ENCODE measurements at places on chromosomes 13 and 19.

GRCh38 chr19:17041976-17042375 lies 15.4 kb upstream of the CPAMD8 start:
- no peak for DNase-seq

- no peak for DNase-seq
Measured at GRCh38 chr19:4970558-4971423, 1.9 kb downstream of the KDM4B start.

DNA sequence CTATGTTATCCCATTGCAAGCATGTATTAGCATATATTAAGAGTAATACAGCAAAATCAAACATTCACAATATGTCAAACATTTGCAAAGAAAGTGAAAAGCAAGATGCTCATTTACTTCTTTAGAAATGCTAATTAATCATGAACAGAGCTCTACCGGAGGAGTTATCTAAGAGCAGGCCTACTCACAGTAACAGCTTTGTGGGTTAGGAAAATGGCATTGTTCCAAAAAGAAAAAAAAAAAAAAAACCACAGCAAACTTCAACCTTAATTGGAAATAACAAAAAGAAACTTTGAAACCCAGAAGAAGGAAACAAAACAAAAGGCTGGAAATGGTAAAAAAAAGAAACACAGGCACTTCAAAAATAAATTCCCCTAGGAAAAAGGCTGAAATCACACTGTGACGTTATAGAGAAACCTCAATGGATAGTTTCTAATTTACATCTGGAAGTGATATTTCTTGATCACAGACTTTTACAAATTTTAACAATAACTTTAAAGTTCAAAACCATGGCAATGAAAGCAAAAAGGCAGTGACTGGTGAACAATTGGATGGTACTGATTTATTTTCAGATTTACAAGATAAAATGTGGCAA lies 1236.8 kb upstream of the SPRY2 start:
- DNase-seq = no peak

DNA sequence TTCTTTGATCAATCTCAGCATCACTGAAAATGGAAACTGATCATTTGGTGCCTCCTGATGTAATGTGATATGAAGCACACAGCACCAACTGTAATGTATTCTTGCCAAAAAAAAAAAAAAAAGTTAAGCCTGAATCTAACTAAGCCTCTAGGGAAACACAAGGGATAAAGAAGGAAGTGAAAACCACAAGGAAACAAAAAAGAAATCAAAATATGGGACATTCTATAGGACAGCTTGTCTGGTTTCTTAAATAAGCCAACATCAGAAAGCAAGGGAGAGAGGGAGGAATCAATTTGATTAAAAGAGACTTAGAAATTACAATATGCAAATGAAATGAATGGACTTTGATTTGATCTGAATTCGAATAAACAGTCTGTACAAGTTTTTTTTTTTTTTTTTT lies 20.6 kb upstream of the METTL21C start:
- no peak for DNase-seq

DNA sequence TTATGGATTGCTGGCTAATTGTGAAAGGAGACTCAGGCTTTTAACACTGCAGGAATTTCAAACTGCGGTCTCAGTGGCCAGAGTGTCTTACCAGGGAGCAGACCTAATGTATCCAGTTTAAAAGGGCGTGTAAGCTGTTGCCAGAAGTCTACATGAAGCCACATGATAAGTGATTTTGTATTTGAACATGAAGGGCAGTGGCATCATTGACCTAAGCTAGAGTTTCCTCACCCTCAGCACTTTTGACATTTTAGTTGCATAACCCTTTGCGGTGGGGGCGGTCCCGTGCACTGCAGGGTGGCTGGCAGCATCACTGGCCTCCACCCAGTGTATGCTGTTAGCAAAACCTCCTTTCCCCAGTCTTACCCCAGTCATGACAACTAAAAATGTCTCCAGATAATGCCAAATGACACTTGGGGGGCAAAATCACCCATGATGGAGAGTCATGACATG lies 23.7 kb upstream of the GPR18 start:
- peak; percentile 70 for DNase-seq

DNA sequence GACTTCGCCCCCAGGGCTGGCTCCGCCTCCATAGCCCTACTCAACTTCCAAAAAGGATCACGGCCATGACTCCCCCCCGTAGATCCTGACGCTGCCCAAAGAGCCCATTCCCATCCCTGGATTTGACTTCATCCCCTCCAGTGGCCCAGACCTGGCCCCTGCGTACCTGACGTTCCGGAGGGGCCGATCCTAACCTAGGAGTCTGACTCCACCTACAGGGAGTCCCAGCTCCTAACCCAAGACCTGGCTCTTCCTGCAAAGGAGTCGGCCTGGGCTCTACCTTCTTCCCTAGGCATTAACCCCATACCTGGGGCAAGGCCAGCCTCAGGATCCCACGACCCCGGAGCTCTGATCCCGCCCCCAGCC lies 10.8 kb downstream of the STAP2 start:
- no peak for DNase-seq

- no peak for DNase-seq
Measured at GRCh38 chr13:106033659-106034058, 501.8 kb downstream of the EFNB2 start.

- no peak for DNase-seq
Measured at GRCh38 chr13:109144693-109145437, 515.5 kb downstream of the MYO16 start.

- DNase-seq = no peak
Measured at GRCh38 chr19:32877323-32877912, 7.9 kb upstream of the SLC7A9 start.

- peak; percentile 52 for DNase-seq
Measured at GRCh38 chr19:29831041-29831548, 19.3 kb downstream of the CCNE1 start.

DNA sequence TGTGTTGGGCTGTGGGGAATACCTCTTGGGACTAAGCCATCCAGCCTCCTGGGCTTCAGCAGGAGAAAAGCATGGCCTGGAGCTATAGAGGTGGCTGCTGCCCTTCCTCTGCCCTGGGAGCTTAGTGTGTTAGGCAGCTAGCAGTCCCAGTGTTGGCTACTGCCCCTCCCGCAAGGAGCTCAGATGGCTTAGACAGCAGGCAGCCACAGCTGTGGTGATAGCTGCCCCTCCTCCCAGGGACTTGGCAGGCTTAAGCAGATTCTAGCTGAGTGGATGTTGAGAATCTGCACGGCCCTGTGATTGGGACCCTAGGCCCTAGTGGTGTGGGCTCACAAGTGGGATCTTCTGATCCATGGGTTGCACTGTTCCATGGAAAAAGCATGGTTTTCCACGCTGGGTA lies 264.5 kb downstream of the TDRD3 start:
- no peak for DNase-seq

DNA sequence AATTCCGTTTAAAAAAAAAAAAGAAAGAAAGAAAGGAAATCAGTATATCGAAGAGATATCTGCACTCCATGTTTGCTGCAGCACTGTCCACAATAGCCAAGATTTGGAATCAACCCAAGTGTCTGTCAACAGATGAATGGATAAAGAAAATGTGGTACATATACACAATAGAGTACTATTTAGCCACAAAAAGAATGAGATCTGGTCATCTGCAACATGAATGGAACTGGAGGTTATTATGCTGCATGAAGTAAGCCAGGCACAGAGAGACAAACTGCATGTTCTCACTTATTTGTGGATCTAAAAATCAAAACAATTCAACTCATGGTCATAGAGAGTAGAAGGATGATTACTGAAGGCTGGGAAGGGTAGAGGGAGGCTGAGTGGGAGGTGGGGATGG lies 16.3 kb downstream of the ZNF565 start:
- DNase-seq = no peak

DNA sequence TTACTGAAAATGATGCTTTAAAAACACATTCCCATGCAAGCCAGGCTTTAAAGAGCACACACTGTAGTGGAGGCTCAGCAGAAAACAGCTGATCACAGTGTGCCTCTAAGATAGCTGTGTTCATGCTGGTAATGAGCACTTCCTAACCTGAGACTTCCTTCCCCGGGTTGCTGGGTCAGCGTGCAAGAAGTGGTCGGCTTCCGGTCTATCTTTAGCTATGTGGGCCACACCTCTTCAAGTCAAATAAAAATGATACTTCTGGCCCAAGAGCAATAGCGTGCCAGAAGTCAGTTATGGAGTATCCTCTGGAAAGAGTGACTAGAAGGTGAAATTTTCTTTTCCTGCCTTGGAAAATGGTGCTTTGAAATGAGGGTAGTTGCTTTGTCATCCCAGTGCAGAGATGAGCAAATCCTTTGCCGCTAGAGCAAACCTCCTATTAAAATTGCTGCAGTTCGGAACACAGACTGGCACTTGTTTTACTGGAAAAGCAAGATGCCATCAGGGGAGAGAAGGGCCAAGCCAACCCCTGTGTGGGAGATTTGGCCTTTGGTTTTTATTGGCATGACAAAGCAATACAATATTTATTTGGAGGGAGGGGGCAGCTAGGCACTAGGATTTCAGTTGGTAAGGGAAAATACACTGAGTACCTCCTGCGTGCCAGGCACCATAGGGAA lies 64.2 kb downstream of the ARHGAP35 start:
- peak; percentile 16 for DNase-seq

DNA sequence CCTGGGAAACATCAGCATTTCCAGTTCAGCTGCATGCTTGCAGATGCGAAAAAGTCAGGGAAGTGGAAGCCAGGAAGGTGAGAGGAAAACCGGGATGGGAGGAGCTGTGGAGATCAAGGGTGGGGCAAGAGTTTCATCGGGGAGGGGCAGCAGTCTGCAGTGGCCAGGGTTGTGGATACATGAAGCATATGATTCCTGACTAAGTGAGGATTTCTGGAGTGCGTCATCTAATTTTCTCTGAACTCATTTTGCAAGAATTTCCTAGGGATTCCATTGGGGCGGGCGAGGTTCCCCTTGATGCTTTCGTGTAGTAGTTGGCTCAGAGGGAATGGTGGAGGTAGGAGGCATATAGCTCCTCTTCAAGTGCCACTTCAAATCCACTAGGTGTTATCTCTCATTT lies 344.1 kb upstream of the TMTC4 start:
- DNase-seq = no peak

DNA sequence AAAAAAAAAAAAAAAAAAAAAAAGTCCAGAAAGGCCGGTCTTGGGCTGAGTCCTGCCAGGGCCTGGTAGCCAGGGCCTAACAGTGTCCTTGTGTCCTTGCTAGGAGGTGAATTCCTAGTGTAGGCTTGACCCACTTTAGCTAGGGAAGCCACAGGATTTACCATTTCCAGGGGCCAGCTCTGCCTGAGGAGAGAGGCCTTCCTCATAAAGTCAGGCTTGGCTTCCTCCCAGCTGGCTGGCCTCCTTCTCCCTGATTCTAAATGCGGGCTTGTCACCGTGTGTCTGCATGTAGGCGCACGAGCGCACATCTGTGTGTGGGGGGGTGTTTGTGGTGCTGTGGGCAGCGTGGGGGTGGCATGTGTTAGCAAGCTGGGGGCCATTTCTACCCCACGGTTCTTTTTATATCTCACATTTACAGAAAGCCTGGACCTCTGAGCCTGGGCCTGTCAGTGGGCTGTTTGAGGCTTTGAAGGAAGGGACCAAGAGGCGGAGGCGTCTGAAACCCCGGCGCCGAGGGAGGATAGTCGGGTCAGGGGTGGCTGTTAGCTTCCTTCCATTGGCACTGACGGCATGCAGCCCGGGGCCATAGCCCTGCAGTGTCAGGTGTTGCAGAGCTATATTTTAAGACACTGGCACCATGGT lies 31.7 kb downstream of the IER2 start:
- DNase-seq = peak; percentile 65

DNA sequence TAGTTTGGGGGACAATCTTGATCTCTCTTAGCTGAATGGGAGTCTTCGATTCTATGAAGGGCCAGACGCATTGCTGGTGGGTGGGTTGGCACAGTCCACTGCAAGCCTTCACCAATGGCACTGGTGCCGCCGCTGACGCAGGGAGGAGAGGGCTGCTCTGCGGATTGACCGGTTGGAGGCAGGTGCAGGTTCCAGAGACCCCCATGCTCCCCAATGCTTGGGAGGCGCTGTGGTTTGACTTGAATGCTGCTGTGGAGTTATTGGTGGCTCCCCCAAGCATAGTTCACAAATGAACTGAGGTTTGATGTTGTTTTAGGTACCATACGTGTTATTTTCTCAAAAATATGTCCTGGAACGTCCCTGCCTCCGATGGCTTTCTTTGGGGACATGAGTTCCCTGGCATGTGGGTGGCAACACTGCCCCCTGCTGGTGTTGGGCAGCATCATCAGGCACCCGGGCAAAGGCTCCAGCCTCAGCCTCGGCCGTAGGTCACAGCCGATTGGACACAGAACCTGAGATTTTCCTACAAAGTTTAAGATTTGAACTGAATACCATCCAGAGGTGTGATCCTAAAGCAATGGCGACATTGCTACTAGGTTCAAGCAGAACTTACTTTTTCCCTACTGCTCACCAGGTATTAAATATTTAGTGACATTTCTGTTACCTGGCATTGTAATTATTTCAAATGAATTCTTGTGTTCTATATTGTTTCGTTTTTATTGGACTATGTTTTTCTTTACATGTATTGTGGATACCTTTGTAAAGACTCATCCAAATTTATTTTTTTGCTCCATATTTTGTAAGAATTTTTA lies 95.5 kb downstream of the ANKRD10 start:
- DNase-seq = peak; percentile 82

- no peak for DNase-seq
Measured at GRCh38 chr13:43986421-43986981, 106.8 kb downstream of the LACC1 start.

- no peak for DNase-seq
Measured at GRCh38 chr19:56110515-56111448, 10.3 kb downstream of the ZNF787 start.

GRCh38 chr13:52975161-52975560 lies 53.5 kb upstream of the OLFM4 start:
- DNase-seq = no peak

- no peak for DNase-seq
Measured at GRCh38 chr13:50844084-50844875, 788 bp upstream of the DLEU7 start.

Measured in stimulated activated naive CD8-positive, alpha-beta T cell treated with anti-CD3 and anti-CD28 coated beads, Interleukin-15, Interleukin-2, amounts not matched to agents 100 U/mL and 50 U/mL, for 24 hours (primary cell).